ENCODE measurements at places on chromosomes 5 and 9.

GRCh38 chr5:67395790-67396418 lies 199.3 kb upstream of the CD180 start:
- no peak for DNase-seq

GRCh38 chr5:50501491-50502228 lies 60.6 kb upstream of the EMB start:
- DNase-seq: no peak

- no peak for DNase-seq
These were observed 296.6 kb downstream of the FBXL7 start for GRCh38 chr5:15796557-15796956.

- no peak for DNase-seq
These were observed 168.8 kb upstream of the POC5 start for GRCh38 chr5:75885849-75886596.

DNA sequence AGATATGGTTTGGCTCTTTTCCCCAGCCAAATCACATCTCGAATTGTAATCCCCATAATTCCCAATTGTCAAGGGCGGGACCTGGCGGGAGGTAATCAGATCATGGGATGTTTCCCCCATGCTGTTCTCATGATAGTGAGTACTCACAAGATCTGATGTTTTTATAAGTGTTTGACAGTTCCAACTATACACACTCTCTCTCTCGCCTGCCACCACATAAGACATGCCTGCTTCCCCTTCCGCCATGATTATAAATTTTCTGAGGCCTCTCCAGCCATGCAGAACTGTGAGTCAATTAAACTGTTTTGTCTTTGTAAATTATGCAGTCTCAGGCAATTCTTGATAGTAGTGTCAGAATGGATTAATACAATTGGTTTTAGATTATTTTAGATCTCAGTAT lies 475.7 kb upstream of the CYLC2 start:
- DNase-seq: no peak

DNA sequence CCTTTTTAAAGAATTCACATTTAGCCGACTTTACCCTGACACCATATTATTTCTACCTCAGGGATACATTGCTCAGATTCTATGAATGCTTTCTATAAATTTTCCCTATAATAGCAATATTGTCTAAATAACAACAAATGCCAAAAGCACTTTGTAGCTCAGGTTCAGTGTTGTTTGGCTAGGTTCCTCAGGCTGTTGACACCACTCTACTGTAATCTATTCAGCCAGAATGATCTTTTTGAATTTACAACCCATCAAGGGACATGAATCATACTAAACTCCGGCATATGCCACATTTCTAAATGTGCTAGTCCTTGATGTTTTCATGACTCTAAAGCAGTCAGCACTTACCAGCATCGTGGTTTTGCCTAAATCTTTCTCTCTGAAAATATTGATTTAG lies 641.5 kb upstream of the CDH10 start:
- no peak for DNase-seq

- DNase-seq: no peak
These were observed 4.8 kb downstream of the SURF6 start for GRCh38 chr9:133331221-133331620.

DNA sequence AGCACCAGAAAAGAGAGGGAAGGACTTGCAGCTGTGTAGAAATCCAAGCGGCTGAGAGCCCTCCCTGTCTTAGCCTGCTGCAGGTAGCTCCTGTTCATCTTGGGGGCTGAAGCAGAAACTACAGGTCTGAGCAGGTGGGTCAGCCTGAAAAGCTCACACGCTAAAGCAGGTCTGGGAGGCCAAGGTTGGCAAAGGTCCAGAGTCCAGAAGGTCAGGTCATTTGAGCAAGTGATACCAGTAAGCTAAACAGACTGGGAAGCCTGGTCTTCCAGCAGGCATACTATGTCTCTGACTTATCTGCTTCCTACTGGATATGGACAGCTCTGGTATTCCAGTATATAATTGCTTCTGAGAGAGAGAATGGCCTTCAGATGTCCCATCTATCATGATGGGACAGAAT lies 26.2 kb downstream of the PTCD2 start:
- DNase-seq: no peak

GRCh38 chr9:31500422-31500821 lies 884.0 kb upstream of the ACO1 start:
- no peak for DNase-seq

DNA sequence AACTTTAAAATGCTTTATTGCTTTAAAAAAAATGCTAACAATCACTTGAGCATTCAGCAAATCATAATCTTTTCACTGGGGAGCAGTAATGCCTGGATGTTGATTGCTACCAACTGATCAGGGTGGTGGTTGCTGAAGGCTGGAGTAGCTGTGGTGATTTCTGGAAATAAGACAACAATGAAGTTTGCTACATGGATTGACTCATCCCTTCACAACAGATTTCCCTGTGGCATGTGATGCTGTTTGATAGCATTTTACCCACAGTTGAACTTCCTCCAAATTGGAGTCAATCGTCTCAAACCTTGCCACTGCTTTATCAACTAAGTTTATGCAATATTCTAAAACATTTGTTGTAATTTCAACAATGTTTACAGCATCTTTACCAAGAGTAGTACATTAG lies 83.3 kb downstream of the MLLT3 start:
- DNase-seq: no peak

GRCh38 chr9:88971131-88971960 lies 19.9 kb upstream of the S1PR3 start:
- DNase-seq: no peak

DNA sequence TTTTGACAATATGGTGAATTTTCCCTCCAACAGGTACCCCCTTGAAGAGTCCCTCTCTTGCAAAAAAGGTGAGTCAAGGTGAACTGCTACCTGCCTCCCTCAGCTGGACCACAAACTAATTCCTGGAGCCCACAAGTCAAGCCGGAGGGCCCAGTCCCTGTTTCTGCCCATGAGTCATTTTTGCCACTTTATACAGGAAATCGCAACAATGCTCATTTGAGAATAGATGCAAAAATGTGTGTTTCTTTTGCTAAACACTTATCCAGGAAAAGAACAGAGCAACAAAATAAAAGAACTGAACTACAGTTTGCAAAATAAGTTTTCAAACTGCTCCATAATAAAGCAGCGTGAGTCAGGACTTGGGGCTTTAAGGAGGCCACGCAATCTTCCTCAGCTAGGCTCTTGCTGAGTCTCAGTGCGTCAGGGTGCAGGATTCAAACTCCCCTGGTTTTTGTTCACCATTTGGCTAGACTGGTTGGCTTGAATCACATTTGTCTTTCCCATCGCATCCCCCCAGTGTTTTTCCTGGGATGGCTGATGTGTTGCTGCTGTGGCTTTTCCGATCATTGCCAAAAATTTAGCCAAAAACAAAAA lies 102.7 kb downstream of the GOLPH3 start:
- no peak for DNase-seq

- DNase-seq: no peak
These were observed 4.4 kb upstream of the DIPK1B start for GRCh38 chr9:136707849-136708517.

DNA sequence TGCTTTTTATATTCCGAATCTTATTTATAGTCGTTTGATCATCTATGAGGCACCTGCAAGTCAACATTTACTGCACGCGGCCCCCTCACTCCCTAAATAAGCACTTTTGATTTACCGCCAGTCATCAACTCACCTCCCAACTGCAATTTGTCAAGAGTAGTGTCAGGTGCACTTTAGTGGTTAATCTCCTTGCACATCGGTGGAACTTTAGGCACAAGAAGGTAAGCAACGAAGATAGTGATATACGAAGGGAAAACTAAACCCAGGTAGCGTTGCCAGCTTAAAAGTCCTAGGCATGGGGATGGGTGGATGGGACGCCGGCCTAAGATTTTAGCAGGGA lies 513 bp upstream of the RNF180 start:
- no peak for DNase-seq

DNA sequence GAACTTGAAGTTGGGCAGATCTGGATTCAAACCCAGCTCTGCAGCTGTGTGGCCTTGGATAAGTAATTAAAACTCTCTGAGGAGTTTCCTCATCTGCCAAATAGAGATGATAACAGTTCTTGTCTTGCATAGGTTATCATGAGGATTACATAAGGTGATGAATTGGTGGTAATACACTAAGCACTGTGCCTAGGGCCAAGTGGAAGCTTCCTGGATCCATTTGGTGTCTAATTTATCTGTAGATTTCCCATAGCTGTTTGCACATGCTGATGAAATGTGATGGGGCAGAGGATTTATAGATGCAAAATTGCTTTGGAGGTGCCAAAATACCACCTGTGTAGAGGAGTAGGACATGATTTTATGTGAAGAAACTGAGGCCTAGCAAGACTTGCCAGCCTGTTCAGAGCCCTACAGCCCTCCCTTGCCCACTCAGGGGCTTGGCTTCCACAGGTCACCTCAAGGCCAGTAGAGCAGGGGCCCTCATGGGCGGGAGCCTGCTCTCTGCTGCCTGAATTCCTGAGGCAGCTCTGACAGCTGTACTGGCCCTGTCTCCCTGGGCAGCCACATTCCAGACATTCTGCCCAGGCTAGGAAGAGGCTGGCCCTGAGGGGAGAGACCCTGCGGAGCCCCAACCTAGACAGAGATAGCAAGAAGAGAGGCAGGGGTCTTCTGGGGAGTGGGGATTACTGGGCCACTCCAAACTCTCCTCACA lies 5.9 kb upstream of the FAT2 start:
- DNase-seq: no peak

All from T1000 (cell line).